ENCODE measurements at places on chromosomes 11 and 22.

DNA sequence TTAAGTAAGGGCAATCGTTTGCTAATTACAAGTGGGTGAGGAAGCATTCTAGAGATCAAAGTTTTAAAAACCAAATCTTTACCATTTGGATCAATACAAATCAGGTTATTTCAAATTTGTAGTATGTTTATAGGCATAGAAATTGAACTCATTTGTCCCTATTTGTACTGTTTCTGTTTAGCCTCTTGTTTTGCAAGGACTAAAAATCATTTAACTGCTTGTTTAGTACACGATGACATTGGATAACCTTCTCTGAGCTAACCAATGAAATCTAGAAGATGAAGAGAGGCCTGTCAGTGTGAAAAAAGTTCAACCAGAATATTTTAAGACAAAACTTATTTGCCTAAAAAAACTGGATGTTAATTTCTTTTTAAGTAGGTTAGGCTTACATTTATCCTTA is 40.0 kb downstream of the ZC3H12C start:
- no peak for DNase-seq

GRCh38 chr22:35596821-35597220 is 20.3 kb downstream of the MB start:
- no peak for DNase-seq

GRCh38 chr11:33980897-33981296 is 70.6 kb upstream of the CAPRIN1 start:
- no peak for DNase-seq

DNA sequence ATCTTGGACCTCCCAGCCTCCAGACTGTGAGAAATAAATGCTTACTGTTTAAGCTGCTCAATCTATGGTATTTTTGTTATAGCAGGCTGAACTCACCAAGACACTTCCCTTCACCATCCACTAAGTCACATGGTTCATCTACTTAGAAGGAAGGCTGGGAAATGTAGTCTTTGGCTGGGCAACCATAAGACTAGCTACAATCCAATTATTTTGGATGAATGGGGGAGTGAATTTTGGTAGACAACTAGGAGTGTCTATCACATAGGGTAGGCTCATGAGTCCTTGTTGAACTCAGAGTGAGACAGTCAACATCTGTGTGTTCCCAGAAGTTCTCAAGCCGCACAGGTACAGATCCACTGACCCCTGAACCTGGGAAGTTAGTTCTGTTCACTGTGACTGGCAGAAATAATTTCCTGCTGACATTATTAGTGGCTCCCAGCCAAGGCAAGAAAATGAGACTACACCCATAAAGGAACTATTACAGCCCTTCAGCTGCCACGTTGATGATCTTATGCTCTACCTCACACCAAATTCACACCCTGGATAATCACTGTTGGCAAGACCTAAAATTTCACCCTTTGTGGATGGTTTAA is 3.1 kb upstream of the SLC35C1 start:
- DNase-seq, result no peak

- no peak for DNase-seq
Observed at GRCh38 chr11:131371791-131372104, 1.3 kb downstream of the NTM start.
